Naive thymus-derived CD4-positive, alpha-beta T cell (primary cell): ENCODE measurements at places on chromosomes 4 and X. TPM values are rescaled to one million over a fixed set of nuclear protein-coding genes. Genes with fewer than 3 reads are reported as not detected.

DNA sequence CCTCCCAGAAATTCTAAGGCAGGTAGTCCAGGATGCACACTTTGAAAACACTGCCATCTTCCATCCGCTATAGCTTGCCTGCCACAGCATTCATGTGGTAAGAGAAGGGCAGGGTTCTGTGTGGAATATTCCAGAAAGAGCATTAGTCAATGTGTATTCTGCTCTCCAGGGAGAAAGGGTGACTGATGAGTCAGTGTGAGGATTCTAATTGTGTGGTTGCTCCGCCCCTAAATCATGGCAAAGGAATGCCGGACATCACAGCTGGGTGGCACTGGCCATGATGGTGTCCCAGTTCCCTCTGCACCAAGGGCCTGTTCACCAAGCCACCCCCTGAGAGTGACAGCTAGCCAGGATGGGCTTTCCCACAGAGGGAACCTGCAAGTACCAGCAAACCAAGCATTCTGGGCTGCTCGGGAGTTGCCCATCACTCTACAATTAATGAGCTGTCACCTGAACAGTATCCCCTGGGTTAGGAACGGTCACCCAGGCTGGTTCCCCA, 9.5 kb downstream of the IDS start:
- DNase-seq: no peak
- no peaks in the 10 kb centered on the region for H3K27me3 ChIP-seq
- H3K4me3 ChIP-seq: no peak overlapping the region
- no peaks in the 10 kb centered on the region for H3K4me1 ChIP-seq
- H3K27ac ChIP-seq: no peak overlapping the region

GRCh38 chr4:8577046-8577445, 3.1 kb upstream of the GPR78 start:
- H3K36me3 ChIP-seq: no peaks in the 10 kb centered on the region
- no peak overlapping the region for H3K4me3 ChIP-seq
- no peak for DNase-seq
- no peaks in the 10 kb centered on the region for H3K27me3 ChIP-seq

Gene AMBN
- total RNA-seq: not detected in 2 replicates

DNA sequence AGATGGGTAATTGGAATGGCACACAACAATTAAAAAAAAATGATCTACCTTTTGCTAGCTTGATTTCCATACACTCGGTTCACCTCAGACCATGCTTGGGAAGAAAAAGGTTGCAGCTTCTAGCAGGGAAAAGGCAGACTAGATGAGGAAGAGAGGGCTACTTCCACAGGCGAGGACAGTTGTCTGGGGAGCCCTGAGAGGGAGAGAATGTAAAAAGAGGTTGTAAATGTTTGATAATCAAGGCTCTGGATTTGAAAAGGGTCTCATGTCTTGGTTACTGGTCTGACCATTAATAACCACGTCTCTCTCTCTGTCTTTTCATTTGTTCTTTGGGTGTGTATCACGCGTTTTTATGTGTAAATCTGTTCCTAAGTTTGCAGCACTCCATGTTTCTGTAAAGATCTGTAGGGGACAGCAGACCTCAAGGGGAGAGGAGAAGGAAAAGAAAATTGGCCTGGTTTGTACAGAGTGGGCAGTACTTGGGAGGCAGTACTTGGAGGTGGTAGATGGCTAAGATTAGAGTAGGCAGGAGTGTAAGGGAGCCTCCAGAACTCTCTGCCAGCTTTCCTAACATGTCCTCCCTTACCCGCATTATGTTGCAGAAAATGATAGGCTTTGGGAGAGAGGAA, 750 bp downstream of the ARMCX5 start:
- no peaks in the 10 kb centered on the region for H3K27me3 ChIP-seq
- H3K4me3 ChIP-seq: peak overlapping the region; percentile 98

DNA sequence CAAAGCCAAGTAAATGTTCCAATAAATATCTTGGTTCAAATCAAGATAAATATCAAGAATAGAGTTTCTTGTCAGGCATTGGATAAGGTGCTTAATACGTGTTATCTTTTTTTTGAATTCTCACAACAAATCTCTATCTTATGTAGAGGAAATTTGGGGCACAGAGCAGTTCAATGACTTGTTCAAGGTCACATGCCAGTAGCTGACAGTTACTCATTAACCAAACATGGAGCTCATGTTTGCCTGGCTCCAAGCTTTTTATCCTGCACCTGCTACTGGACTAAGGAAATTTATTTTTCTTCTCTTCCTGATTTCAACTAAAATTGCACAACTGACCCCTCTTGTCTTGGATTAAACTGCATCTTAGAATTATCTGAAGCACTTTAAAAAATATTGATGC, 76.3 kb downstream of the ATP10D start:
- H3K27me3 ChIP-seq: no peaks in the 10 kb centered on the region
- no peak for DNase-seq
- H3K4me3 ChIP-seq: no peak overlapping the region
- no peaks in the 10 kb centered on the region for H3K4me1 ChIP-seq
- no peak overlapping the region for H3K27ac ChIP-seq

Gene SH3BP2
- 84.5 and 92.6 TPM in 2 replicates for total RNA-seq
